Esophagus muscularis mucosa (tissue), 4 donors: ENCODE measurements at places on chromosomes 2 and 18. TPM values are rescaled to one million over a fixed set of nuclear protein-coding genes. Genes with fewer than 3 reads are reported as not detected.

SERTAD2 gene
- total RNA-seq: 12.1 TPM

GRCh38 chr2:36538335-36538734, 59.6 kb downstream of the FEZ2 start:
- DNase-seq: no peak

DNA sequence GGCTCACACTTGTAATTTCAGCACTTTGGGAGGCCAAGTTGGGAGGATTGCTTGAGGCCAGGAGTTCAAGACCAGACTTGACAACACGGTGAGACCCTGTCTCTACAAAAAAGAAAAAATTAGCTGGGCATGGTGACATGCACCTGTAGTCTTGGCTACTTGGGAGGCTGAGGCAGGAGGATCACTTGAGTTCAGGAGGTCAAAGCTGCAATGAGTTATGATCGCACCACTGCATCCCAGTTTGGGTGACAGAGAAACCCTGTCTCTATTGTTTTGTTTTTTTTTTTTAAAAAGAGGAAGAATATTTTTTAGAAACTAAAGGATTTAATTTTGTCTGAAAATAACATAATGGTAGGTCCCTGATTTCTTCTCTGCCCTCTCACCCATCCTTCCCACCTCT, 79.4 kb upstream of the TMEM200C start:
- no peak for DNase-seq

DNA sequence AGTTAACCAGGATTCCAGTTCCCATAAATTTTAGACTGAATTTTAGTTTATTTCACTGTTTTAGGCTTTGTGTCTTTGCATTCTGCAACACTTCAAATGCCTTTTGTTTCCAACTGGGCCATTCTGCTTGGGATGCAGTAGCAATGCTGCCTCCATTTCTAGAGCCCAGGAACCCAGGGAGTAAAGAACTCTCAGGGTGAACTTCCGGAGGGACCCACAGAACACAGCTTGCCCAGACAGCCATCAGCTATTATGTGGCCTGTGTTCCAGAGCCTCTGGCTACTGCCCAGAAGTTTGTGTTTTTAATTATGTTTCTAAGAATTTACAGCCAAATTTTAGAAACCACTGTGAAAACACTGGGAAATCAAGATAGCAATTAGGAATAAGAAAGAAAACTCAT, 145.1 kb downstream of the TMEM163 start:
- no peak for DNase-seq

DNA sequence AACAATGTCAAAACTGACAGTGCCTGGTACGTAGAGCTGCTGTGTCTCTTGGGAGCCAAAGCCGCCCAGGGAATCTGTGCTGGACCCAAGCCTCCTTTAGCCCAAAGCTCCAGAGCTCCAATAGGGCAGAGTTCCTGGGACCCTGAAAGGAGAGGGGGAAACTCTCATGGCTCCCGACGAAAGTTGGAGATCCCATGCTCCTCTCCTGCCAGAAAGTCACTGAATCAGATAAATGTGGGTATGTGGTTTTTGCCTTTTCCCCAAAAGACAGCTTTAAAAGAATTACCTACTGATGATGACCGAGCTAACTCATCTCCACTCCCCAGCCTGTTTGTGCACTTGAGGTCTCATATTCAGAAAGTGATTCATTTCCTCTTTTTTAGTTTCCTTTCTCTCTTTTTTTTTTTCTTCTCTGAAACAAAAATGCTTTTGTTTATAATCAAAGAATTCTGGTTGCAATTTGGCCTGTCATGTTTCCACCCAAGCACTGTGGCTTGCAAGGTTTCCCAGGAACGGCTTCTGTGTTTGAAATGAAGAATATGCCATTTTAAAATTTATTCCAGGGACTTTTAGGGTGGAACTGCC, 14.1 kb upstream of the PMAIP1 start:
- DNase-seq: no peak

DNA sequence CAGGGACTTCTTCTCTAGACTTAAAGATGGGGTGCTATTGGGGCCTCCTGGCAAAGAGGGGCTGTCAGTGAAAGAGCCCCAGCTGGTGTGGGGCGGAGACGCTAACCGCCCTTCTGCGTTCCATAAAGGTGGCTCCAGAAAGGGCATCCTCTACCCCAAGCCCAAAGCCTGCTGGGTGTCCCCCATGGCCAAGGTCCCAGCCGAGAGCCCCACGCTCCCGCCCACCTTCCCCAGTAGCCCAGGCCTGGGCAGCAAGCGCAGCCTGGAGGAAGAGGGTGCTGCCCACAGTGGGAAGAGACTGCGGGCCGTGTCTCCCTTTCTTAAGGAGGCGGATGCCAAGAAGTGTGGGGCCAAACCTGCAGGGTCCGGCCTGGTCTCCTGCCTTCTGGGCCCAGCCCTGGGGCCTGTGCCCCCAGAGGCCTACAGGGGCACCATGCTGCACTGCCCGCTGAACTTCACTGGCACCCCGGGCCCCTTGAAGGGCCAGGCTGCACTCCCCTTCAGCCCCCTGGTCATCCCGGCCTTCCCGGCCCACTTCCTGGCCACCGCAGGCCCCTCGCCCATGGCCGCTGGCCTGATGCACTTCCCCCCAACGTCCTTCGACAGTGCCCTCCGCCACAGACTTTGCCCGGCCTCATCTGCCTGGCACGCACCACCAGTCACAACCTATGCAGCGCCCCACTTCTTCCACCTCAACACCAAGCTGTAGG, 15.2 kb downstream of the ARID5A start:
- DNase-seq: no peak
